ENCODE measurements at places on chromosomes 2 and 18.

DNA sequence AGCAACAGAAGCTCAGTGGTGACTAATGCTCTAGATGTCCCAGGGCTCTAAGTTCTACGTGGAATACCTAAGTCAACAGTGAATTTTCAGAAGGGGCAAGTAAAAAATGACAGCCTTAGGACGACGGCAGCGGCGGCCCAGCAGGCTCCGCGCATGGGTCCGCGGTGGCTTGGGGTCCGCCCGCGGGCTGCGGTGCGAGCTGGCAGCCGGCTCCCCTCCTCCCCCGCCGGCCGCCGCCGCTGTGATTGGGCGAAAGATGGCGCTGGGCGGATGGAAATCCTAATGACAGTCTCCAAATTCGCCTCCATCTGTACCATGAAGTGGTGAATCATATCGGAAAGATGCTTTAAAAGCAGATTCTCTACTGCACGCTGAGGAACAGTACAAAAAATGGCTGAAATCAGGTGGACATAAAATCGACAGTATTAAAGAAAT, 74.7 kb downstream of the HNRNPLL start:
- DNase-seq = no peak

DNA sequence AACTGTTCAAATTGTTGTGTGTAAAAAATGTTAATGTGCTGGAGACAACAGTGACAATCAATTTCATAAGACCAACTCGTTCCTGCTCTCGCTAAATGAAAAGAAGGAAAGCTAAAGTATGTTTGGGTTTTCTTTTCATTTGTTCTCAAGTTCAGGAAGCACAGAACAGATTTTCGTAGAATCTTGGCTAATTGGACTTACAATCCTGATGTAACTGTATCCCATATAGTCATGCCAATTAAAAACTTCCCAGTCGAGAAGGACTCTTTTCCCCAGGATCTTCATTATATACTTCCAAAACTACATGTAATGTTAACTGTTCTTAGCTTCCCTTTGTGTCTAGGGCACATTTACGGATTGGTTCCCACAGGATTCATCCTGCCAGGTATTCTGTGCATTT, 135.4 kb upstream of the ITGB6 start:
- no peak for DNase-seq

- no peak for DNase-seq
Measured at GRCh38 chr2:100755441-100755840, 64.5 kb upstream of the NPAS2 start.

DNA sequence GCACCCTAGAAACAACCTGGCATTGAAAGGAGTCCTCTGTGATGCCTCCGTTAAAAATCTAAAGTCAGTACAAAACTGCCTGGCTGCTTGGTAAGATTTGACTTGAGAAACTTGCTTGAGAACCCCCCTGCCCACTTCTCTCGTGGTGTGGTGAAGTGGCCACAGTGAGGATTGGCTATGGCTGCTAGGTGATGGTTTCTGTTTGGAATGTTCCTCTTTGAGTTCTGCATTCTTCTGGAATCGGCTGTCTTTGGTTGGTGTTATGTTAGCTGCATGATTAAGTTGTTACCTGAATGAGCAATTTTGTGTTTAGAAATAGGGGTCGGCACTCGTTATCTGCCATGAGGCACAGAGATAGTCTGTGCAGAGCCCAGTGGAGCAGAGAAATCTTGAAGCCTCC, 21.7 kb upstream of the SAG start:
- no peak for DNase-seq

GRCh38 chr18:6145645-6146306, 250.5 kb upstream of the TMEM200C start:
- no peak for DNase-seq

DNA sequence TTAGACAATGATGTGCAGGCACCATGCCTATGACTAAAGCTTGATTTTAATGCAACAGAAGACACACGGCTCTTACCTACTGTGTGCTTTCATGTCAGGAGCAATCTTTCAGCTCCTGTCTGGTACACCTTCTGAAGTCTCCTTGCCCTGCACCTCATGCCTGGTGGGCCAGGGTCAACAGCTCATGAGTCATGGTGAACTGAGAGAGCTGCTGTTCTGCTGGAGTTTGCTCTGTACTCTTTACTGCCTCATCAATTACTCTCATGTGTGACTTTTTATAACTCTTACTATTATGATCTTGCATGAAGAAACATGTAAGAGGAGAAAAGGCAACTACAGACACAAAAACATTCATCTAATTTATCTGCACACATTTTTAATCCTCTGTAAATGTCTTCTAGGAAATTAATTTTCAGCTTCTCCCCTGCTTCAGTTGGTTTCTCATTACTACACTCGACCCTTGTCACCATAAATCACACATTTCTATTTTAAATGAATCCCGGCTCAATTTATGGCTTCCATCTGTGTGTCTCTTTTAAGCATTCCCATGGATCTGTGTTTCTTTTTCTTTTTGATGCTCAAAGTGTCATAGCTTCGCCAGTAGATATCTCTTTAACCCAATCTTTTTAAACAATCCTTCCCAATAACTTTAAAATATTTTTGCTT, 9.7 kb downstream of the SERPINB7 start:
- no peak for DNase-seq

GRCh38 chr2:215429424-215429823, 6.4 kb downstream of the FN1 start:
- no peak for DNase-seq

DNA sequence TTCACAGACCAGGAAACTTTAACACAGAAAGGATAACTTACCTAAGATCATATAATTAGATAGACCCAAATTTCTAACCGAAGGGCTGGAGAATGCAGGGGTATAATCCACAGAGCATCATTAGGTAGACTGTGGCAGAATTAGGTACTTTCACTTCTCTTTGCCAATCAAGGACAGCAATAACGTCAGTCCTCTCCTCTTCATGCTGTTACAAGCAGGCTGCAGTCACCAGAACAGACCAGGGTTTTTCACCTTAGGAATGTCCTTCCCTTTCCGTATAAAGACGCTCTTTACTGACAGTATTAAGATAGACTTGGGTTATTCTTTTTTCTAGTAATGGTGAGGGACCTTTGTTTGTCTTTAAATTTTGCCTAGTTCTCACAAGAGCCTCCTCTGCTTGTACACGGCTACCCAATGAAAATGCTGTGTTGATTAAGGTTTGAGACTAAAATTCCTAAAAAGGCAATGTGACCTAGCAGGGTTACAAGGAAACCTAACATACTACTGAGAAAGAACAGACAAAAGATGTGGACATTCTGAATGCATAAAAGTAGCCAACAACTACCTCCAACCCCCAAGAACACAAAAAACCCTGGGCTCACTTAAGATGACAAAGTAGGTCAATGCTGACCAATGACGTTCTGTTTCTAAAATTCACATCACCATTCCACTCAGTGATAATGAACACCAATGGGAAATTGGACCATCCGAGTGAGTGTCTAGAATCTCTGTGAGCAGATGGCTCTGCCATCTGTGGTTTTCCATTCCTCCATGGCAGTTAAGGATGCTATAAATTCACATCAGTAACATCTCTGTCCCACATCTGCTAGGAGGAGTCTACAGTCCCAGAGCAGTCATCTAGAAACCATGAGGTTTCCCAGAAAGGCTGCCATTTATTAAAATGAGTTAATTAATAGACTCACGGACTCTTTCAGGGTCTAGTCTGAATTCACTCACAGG, 2.1 kb downstream of the PDIA6 start:
- no peak for DNase-seq

DNA sequence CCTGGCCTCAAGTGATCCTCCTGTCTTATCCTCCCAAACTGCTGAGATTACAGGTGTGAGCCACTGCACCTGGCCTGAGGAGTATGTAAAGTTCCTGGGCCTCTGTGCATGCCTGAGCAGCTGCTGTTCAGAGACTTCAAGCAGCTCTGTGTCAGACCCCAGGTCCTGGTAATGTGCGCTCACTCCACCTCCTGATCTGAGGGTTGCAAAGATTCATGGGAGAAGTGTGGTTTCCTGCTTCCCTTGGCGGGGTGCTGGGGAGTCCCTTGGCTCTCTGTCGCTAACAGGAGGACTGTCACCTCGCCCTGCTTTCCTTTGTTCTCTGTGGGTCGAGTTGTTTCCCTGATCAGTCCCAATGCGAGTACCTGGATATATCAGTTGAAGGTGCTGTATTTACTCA, 8.6 kb upstream of the IL36A start:
- DNase-seq = no peak

- no peak for DNase-seq
Measured at GRCh38 chr18:78703291-78703690, 276.3 kb upstream of the SALL3 start.

- peak; percentile 62 for DNase-seq
Measured at GRCh38 chr2:208062113-208062512, 36.8 kb upstream of the PLEKHM3 start.

DNA sequence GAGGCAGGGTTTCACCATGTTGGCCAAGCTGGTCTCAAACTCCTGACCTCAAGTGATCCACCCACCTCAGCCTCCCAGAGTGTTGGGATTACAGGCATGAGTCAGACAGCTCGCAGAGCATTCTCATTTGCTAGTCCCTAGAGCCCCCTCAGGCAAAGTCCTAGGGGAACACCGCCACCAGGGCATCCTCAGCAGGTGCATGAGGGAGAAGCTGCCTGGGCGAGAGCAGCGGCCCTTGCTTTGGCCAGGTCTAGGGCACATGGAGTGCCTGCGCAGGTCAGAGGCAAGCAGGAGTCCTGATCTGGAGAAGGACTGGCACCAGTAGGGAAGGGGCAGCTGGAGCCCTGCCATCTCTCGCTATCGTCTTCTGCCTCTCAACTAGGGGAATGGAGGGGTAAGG, 32.4 kb downstream of the NGEF start:
- no peak for DNase-seq

GRCh38 chr2:185201063-185201462, 537.5 kb upstream of the FSIP2 start:
- no peak for DNase-seq

DNA sequence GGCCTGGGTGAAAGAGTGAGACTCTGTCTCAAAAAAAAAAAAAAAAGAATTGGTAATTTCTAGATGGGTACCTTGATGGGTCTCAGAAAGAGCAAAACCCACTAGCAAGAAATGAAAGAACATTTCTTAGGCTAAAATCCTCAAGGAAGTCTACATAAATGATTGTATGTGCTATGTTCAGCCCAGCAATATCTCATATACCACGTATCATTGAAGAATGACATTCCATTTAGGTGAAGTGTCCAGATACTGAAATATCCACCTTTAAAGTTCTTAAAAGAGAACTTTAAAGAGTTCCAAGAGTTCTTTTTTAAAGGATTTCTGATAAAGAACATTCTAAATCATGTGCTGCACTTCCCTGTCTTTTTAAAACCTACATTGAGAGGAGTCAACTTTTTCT, 19.2 kb downstream of the NRP2 start:
- no peak for DNase-seq

- DNase-seq = no peak
Measured at GRCh38 chr2:68536000-68536399, 68.6 kb downstream of the APLF start.

- DNase-seq = no peak
Measured at GRCh38 chr2:40103590-40103989, 324.5 kb upstream of the THUMPD2 start.

GRCh38 chr2:229909090-229909489, 12.7 kb downstream of the TRIP12 start:
- DNase-seq = no peak

DNA sequence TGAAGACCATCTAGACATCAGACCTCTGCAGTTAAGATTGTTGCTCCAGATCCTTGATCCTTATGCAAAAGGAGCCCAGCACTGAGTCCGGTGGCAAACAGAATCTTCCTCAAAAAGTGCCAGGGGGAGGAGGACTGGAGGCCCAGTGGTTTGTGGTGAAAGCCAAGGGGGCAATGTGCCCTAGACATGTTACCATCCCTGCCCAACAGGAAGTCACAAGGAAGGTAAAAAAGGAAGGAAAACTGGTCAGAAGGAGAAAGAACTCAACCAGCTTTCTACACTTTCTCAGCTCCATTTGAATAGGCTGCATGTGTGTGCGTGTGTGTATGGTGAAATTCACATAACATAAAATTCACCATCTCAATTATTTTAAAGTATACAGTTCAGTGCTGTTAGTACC, 25.0 kb upstream of the KDM3A start:
- no peak for DNase-seq

- DNase-seq = peak; percentile 86
Measured at GRCh38 chr2:44981714-44982108, 27.5 kb downstream of the SIX2 start.

DNA sequence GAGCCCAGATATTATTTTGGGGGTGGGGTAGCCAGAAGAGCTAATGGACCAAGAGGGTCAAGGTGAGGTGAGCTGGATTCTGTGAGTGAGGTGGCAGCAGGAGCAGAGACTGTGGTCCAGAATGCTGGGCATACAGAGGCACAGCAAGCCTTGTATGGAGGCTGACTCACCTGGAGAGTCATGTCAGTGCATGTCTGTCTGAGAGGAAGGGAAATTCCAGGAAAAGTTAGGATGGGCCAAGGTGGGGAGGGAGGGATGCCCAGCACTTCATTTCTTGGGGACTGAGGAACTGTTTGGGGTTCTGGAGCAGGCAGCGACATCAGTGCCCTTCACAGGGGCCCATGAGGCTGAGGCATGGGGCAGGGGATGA, 21.1 kb downstream of the PER2 start:
- DNase-seq = no peak

- DNase-seq = peak; percentile 48
Measured at GRCh38 chr2:8693157-8693821, 11.4 kb downstream of the ID2 start.

DNA sequence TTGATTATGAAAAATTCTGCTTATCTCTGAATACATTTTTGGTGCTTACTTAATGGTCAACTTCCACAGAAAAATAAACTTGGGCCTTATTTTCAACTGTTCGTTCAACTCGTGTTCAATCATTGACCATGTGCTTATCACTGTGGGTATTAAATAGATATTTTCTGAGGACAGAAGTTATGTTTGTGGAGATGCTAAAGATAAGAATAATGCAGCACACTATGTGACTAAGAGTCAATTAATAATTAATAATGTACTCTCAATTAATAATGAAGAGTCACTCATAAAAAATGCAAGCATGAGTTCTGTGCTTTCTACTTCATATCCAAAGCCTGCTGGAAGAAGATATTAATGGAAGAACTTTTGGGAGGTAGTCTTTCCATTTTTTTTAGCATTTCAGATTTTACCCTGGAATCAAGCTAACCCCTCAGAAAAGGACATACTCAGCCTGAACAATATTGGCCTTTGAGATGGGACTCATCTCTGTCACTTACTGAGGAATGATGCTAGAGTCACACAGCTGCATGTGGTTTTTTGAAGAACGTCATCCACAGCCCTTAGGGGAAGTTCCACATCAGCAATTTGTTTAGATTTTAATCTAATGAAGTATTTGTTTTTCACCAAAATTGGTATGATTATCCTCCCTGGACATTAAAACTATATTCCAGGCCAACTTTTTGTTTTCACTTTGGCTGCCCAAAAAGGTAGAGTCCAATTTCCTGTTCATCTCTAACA, 191.9 kb upstream of the CRIM1 start:
- DNase-seq = no peak

- no peak for DNase-seq
Measured at GRCh38 chr2:25558262-25558661, 115.1 kb downstream of the DTNB start.

- DNase-seq = no peak
Measured at GRCh38 chr2:133633881-133634409, 65.7 kb upstream of the NCKAP5 start.

- DNase-seq = no peak
Measured at GRCh38 chr2:240053173-240054155, at the start of gene OR6B3. TSS of gene OR6B3 (minus strand) at chr2:240053521.

- peak; percentile 67 for DNase-seq
Measured at GRCh38 chr2:19541884-19542283, 183.5 kb upstream of the OSR1 start.

- DNase-seq = no peak
Measured at GRCh38 chr2:71831193-71831577, 316.5 kb downstream of the CYP26B1 start.

- DNase-seq = no peak
Measured at GRCh38 chr2:107743274-107743673, 83.4 kb upstream of the RGPD4 start.

Measured in HT-29 (cell line).